Dorsolateral prefrontal cortex (tissue), 122 donors: ENCODE measurements at places on chromosomes 2 and 18.

DNA sequence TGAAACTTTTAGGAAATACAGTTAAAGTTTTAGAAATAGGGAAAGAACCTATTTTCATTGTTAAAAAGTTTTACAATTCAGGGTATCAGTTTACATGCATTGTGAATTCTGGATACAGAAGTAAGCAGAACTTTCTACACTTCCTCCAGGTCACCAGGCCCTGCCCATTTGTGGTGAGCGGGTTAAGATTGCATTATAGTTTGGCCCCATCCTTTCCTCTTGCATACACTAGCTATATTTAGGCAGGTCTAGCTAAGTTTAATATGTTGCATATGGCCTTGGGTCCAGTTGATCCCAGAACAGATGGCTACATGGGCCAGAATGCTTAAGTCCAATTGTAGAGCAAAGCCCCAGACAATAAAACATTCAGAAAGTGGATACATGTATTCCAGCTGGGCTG lies 4.8 kb downstream of the VWA3B start:
- no peak for DNase-seq

DNA sequence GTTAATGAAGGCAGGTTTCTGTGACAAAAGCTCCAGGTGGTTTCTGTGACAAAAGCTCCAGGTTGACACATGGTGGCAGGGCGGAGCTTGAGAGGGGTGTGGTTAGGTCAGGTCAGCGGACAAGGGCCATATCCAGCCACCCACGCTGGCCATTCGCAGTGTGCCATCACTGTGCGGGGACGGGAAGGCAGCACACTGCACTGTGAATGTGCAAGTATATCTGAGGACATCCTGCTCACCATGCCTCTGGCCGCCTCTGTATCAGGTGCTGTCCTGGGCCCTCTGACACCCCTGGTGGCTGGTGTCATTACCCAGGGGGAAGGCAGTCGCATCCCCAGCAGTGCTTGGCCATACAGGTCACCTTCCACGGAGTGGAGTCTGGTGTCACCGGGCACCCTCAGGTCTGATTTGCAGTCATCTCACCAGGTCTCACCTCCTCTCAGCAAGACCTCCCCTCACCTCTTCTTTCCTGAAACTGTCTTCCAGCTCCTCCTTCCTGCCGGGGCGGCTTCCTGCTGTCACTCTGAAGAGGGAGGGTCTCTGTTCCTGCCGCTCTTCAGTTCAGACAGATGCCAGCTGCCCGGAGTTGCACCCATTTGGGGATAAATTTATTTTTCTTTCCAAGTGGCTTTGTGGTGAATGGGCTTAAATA lies 34.9 kb downstream of the CTIF start:
- DNase-seq: no peak

DNA sequence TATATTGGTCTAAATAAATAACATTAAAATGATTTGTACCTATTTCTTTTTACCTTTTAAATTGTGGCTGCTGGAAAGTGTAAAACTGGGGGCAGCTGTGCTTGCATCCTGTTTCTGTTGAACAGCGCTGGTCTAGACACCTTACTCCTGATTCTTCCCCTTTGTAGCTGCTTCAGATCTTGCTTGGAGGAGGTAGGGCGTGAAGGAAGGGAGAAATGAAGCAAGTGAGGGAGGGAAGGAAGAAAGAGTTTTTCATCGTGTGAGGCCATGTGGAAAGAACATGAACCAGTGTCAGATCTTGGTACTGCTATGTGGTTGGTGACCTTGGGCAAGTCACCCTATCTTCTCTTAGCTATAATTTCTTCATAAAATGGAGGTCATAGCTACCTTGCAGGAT lies 89.0 kb upstream of the SEC11C start:
- no peak for DNase-seq

GRCh38 chr2:98637401-98638147 lies 29.2 kb downstream of the UNC50 start:
- DNase-seq: no peak

- peak; percentile 82 for DNase-seq
Observed at GRCh38 chr2:33475224-33476130, 972 bp upstream of the RASGRP3 start.
